Mesangial cell (primary cell): ENCODE measurements at places on chromosomes 13 and 19. TPM values are rescaled to one million over a fixed set of nuclear protein-coding genes. Genes with fewer than 3 reads are reported as not detected.

The CEACAM8 gene
- not detected in 2 replicates for total RNA-seq

The ZNF793 gene
- 1.1 and 3.3 TPM in 2 replicates for total RNA-seq

The ZNF541 gene
- total RNA-seq = 0.13 TPM in 1 of 2 replicates, not detected in the other

The PRR22 gene
- 0.51 and 0.81 TPM in 2 replicates for total RNA-seq

The B3GNT8 gene
- 1.5 and 3.9 TPM in 2 replicates for total RNA-seq

The TSEN34 gene
- 106 and 125 TPM in 2 replicates for total RNA-seq

The BCL3 gene
- total RNA-seq = 29.3 and 52.2 TPM in 2 replicates

The IFNL1 gene
- not detected in 2 replicates for total RNA-seq

The HRC gene
- total RNA-seq = not detected in 2 replicates

The C19orf67 gene
- not detected in 2 replicates for total RNA-seq

The CXCL17 gene
- not detected in 2 replicates for total RNA-seq

The ARHGAP33 gene
- 8.4 and 14.8 TPM in 2 replicates for total RNA-seq

The FGF21 gene
- total RNA-seq = not detected in 2 replicates

The PRR20D gene
- total RNA-seq = not detected in 2 replicates

The KIR3DL1 gene
- total RNA-seq = not detected in 2 replicates

The GPR183 gene
- total RNA-seq = 0.13 and 0.33 TPM in 2 replicates

The ZNF625 gene
- total RNA-seq = 2.8 and 3.7 TPM in 2 replicates

The TNFRSF19 gene
- total RNA-seq = 6.8 and 23.3 TPM in 2 replicates

The C13orf42 gene
- not detected in 2 replicates for total RNA-seq

The GFY gene
- not detected in 2 replicates for total RNA-seq

The S1PR5 gene
- total RNA-seq = 0.65 and 0.76 TPM in 2 replicates

The MBD3L3 gene
- total RNA-seq = not detected in 2 replicates

The ZNF234 gene
- total RNA-seq = 1.3 and 3.3 TPM in 2 replicates

The SAFB2 gene
- total RNA-seq = 19.9 and 20.5 TPM in 2 replicates

The C19orf85 gene
- not detected in 2 replicates for total RNA-seq

The PEAK3 gene
- not detected in 2 replicates for total RNA-seq

The SLC6A16 gene
- under 0.01 and 0.13 TPM in 2 replicates for total RNA-seq

The CDC42EP5 gene
- 2.4 and 11.5 TPM in 2 replicates for total RNA-seq

The SLC27A5 gene
- 11.1 and 13.1 TPM in 2 replicates for total RNA-seq

The HSH2D gene
- total RNA-seq = not detected in 2 replicates

The GGN gene
- 1.1 and 1.3 TPM in 2 replicates for total RNA-seq

The OLFM2 gene
- 0.65 and 1.5 TPM in 2 replicates for total RNA-seq

The BCKDHA gene
- total RNA-seq = 43.7 and 108 TPM in 2 replicates
